ENCODE measurements at places on chromosomes 3 and 15.

DNA sequence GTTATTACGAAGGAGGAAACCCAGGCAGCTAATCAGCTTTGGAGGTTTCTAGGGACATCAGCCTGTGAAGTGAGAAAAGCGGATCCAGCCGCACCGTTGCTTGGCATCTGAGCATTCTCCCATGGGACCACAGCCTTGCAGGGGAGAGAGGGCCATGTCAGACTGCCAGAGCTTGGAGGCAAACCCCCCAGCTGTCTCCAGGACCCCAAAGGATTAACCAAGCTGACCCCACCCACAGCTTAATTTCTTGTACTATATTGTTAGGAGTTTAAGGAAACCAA lies 5.1 kb downstream of the IGDCC3 start:
- DNase-seq = no peak

- no peak for DNase-seq
Measured at GRCh38 chr15:93282808-93283207, 193.8 kb upstream of the RGMA start.

DNA sequence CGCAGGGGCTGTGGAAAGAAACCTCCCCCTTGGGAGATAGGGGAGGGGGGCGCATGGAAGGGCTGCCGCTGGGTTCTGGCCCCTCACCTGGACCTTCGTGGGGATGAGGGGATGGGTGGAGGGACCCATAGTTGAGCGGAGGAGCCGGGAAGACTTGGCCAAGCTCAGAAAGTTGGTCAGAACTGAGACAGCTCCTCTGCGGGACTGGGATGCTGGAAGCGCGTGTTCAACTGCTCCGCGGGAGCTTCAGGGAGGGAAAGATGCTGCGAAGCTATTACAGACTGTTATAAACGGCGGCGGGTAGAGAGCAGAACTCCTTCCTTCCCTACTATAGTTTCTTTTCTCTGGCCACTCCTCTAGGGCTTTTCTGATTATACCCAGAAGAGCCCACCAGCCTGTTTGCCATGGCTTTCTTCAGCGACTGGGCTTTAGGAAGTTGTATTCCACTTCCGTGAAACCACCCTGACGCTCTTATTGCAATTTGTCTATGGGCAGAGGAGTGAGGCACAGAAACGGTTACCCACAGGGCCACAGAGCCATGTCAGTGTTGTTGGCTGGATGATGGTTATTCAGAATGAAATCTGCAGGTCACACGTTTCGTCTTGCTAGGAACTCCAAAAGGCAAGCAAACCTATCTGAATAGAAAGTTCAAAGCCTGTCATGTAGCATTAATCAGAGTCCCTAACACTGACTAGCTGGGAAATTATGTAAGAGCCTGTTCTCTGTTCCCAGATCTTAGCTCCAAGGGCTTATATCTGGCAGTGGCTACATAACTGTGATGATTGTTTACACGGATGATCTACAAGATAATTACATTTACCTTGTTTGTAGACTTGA lies 1.1 kb downstream of the SYNPR start:
- no peak for DNase-seq

DNA sequence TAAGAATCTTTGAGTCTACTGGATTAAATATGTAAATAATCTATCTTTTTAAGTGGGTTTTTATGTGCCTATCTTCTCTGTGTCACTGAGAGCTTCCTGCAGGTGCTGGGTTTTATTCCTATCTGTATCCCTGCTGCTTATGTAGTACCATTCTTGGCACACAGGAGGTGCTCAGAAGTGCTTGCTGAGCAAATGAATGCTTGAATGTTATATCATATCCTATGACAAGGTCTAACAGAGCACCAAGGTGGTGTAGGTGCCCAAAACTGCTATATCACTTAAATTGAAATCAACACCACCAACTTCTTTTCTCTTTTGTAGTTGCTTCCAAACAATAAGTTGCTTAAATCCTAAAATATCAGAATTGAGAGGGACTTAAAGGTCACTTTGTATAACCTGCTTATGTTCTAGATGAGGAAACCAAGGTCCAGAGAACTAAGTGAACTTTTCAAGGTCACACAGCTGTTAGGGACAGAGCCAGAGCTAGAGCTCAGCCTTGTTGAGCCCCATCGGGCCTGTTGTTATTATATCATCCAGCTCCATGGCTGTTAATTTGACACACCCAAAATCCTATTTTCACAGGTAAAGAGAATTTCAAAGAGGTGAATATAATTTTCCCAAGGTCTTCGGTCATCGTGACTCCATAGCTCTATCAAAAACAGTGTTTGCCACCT lies 46.0 kb downstream of the CCNL1 start:
- no peak for DNase-seq

GRCh38 chr3:78174821-78175220 lies 1134.9 kb downstream of the ROBO2 start:
- DNase-seq = no peak

DNA sequence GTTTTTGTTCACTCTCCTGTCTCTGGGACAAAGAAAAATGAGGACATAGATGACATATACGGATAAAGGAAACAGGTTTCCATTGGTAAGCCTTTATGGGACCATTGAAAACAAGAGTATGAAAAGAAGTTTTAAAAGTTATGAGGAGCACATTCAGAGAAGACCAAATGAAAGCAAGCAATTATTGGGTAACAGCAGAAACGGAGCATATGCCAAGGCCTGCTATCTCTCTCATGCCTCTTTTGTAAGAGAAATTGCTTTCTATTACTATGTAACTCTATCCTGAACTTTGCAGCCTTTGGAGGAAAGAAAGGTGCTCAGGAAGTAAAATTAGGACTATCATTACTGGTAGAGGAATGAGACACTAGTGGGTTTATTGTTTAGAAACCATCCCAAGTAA lies 14.9 kb upstream of the DPH6 start:
- DNase-seq = no peak

DNA sequence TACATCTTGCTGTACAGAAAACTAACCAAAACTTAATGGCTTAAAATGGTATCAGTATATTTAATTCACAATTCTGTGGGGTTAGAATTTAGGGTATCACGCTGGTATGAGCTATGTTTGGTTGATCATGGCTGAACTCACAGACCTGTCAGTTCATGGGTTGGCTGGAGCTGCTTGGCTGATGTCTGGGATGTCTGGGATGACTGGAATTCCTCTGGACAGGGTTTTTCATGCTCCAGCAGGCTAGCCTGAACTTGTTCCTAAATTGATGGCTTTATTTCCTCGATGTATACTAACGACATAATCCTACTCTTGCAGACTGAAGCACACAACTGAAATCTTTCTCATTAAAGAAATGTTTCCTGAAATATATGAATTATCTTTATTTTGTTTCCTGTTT lies 338.9 kb upstream of the GBE1 start:
- no peak for DNase-seq

GRCh38 chr3:73405000-73405399 lies 219.7 kb downstream of the PDZRN3 start:
- DNase-seq = no peak

GRCh38 chr3:73484656-73485248 lies 140.0 kb downstream of the PDZRN3 start:
- DNase-seq = no peak

- DNase-seq = no peak
Measured at GRCh38 chr3:89932882-89933281, 825.5 kb downstream of the EPHA3 start.

GRCh38 chr15:90190606-90191343 lies 10.4 kb upstream of the SEMA4B start:
- no peak for DNase-seq

DNA sequence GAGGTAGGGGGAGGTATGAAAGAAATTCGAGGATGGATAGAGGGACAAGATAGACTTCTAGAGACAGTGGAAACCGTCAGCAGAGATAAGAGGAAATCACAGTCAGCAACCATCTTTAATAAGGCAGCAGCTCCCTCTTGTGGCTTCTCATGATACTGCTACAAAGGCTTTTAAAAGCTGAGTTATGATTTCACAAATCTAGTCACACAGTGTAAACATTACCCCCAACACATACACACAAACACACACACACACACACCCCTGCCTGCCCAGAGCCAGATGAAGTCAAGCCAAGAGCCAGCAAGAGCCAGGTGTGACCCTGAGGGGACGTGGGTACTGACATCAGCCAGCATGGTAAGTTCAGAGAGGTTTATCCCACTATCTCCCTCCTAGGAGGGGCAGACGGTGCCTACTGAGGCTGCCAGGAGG lies 18.9 kb upstream of the TGM5 start:
- no peak for DNase-seq

GRCh38 chr15:101054991-101055390 lies 135.8 kb downstream of the LRRK1 start:
- DNase-seq = no peak

DNA sequence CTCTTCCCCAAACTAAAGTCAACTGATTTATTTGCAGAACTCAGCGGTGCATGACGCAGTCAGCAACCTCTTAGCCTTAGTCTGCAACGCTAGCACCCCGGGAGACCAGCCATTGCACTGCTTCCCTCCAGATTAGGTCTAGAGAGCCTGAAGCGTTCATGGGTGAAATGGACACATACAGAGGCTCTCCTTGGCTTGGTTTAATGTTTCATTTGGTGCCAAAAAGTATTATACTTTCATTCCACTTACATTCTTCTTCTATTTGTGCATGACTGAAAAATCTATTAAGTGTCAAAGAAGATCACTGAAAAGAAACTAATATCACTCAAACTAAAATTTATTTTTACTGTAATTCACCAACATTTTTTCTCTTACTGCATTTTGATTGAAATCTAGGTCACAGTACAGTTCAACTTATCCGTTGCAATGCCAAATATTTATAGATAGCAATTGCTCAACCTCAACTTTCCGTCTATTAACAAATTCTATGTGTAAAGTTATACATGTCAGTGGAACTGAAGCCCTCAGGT lies 116.2 kb downstream of the ROBO1 start:
- no peak for DNase-seq
